ENCODE measurements at places on chromosomes 12 and 14.

DNA sequence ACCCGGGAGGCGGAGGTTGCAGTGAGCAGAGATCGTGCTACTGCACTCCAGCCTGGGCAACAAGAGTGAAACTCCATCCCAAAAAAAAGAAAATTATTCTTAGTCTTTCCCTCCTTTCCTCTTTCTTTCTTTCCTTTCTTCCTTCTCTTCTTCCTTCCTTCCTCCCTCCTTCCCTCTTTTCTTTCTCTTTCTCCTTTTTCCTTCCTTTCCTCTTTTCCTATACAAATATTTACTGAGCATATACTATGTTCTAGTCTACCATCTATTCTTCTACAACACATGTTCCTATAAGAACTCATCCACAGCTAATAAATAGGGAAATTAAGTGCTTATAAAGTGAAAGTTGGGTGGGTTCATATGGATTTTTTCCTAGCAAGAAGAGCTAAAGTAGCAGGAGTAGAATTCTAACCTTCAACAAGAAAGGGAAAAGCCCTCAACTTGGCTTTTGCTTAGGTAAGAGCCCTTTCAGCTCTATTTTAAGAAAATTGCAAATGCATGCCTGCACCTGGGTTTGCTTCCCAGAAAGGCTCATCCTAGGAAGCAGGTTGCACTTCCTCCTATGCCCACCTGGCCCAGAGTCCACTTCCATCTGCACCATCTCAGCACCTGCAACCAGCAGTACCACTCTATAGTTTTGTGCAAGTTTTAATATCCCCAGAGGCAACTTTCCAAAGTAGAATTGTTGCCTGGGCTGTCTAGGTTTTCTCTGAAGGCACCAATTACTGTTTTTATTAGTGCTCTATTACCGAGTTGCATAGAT lies 122.0 kb upstream of the CCND2 start:
- no peak for DNase-seq

DNA sequence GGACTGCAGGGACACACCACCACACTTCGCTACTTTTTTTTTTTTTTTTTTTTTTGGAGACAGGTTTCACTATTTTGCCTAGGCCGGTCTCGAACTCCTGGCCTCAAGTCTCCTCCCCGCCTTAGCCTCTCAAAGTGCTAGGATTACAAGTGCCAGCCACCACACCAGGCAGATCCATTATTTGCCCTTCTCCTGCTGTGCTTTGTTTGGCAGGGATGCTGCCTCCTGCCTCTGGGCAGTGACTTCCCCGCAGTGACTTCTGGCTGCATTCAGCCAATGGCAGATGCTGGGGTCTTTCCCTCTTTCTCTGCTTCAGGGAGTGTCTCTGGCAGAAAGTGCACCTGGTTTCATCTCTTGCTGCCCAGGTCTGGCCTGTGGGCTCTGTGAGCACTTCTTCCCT lies 6.7 kb upstream of the MORN3 start:
- no peak for DNase-seq

DNA sequence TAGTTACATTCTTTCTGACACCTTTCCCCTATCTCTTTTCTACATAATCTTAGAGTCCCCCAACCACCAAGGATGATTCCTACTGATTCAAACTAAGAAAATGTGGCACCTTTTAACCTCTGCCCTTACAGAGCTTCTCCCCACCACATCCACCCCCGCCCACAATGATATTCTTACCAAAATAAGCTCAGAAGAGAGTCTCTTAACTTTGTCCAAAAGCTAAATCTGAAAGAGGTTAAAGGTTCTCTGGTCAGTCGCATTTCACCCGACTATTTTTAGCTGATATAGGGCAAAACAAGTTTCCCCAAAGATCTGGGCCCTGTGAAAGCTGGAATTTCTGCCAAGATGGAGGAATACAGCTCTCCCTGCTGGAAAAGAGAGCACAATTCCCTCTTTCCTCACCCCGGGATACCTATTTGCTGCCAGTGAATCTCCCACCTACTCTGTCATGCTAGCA lies 128.6 kb downstream of the ZFP36L1 start:
- no peak for DNase-seq

GRCh38 chr12:95480230-95480629 lies 6.3 kb downstream of the METAP2 start:
- DNase-seq, result no peak

DNA sequence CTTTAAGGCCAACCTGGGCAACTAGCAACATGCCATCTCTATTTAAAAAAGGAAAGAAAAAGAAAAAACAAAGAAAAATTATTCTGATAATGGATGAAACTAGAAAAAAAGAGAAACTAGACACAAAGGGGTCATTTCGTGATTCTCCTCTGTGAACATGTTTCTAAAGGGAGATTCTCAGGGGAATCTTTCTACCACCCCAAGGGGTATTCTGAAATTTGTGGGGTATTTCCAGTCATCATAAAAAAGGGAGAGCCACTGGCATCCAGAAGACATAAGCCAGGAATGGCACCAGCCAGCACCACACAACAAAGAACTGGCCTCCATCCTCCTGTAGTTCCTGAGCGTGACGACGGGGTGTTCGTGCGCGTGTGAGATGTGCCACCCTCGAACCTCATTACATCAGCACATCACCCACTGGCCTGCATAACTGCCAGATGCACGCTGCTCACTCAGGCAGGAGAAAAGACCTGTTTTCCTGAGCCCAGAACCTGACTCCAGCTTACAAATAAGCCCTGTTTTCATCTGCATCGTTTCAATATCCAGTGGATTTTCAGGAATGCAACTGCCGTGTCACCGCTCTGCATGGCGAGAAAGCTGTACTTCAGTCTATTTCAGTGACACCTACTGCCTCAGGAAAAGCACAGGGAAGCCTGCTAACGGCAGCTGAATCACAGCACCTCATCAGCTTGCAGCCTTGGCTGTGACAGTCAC lies 23.9 kb downstream of the STX2 start:
- DNase-seq, result no peak

- DNase-seq, result no peak
These were observed 5.8 kb downstream of the HNRNPA1 start for GRCh38 chr12:54286042-54287030.

DNA sequence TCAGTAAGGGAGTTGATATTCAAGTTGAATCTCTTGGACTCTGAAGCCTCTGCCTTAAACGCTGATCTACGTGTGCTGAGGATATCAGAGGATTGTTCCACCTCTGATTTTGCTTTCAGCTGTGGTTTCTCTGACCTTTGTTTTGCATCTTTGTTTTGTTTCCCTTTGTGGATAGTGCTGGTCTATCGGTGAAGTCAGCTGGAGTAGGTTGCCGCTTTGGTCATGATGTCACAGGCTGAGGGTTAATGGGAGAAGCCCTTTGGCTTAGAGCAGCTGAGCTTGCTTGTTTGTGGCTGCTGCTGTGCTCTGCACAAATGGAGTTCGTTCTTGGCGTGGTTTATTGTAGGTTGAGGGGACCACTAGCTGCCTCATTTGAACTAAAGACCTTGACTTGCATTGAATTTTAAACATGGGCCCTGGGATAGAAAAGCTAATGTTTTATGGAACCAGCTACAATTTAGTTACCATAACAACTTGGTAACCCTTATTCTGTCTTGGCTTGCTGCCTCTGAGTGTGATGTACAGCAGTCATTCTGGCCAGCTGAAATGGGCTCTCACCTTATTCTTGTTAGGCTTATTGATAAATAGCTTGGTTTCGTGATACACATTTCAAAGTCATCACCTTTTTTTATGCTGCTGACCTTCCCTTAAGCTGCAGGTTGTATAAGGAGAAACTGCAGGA lies 284.5 kb upstream of the E2F7 start:
- no peak for DNase-seq

- DNase-seq, result peak; percentile 21
These were observed 139.6 kb downstream of the SLC2A13 start for GRCh38 chr12:39966256-39966655.

DNA sequence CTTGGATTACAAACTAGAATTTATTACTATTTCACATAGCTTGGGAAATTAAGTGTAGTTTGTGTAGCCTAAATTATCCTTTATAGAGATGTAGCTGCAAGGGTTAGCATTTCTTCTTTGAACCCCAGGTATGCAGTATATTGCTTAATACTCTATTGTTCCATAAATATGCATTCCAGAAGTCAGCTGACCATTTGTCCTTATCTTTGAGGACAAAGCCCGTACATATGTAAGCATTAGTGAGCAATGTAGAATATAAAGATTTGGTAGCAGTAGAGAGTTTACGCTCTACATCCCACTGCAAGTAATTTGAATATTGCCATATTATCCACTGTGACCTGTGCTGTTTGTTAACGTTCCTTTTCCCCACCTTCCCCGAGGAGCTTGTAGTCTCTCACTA lies 26.9 kb downstream of the PPM1A start:
- DNase-seq, result no peak

Measured in kidney glomerular epithelial cell (primary cell).